ENCODE measurements at places on chromosomes 2 and 18.

DNA sequence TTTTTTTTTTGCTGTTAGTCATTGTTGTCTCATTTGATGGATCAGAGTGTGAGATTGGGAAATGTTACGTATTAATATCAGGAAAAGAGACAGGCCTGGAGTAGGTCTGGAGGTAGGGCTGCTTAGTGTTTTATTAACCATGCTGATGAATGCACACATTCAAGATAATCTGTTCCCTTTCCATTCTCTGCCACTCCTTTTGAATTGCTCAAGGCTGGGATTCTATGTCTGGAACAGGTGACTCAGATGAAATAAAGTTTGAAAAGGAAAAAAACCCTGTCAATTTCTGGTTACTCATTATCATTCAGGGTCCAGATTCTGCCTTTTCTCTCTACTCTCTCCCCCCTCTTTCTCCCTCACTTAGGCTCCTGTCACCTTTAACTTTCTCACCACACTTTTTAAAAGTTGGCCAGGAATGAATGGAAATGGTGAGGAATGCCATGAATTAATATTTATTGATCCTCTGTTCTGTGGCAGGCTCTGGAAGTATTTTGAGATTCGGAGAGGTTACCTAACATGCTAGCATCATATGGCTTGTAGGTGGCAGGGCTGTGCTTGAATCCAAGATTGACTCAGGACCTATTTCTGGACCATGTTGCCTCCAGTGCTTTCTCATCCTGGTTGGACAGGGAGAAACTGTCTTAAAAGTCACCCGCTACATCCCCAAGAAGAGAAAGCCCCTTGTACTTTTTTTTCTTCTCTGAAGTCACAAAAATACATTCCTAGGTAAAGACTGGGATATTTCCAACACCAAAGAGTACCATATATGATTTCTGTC lies 40.2 kb downstream of the MAP4K4 start:
- peak; percentile 91 for DNase-seq

GRCh38 chr2:68418855-68419254 lies 48.2 kb downstream of the FBXO48 start:
- DNase-seq = no peak

DNA sequence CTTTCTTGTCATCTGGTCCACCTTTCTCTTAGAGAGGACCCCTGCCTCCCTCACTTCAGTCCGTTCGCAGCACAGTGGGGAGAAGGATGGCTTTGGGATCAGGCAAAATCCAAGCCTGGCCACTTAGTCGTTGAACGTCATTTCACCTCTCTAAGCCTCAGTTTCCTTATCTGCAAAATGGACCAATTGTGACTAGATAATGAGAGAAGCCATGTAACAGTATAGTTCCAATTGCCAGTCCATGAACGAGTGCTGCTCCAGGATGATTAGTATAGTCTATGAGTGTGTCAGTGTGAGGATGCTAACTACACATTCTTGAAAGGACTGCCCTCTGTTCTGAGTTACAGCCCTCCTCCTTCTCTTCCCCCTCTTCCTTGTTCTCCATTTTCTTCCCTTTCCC lies 1.1 kb downstream of the INHA start:
- no peak for DNase-seq

GRCh38 chr2:231640641-231641111 lies 48.0 kb downstream of the TEX44 start:
- no peak for DNase-seq

DNA sequence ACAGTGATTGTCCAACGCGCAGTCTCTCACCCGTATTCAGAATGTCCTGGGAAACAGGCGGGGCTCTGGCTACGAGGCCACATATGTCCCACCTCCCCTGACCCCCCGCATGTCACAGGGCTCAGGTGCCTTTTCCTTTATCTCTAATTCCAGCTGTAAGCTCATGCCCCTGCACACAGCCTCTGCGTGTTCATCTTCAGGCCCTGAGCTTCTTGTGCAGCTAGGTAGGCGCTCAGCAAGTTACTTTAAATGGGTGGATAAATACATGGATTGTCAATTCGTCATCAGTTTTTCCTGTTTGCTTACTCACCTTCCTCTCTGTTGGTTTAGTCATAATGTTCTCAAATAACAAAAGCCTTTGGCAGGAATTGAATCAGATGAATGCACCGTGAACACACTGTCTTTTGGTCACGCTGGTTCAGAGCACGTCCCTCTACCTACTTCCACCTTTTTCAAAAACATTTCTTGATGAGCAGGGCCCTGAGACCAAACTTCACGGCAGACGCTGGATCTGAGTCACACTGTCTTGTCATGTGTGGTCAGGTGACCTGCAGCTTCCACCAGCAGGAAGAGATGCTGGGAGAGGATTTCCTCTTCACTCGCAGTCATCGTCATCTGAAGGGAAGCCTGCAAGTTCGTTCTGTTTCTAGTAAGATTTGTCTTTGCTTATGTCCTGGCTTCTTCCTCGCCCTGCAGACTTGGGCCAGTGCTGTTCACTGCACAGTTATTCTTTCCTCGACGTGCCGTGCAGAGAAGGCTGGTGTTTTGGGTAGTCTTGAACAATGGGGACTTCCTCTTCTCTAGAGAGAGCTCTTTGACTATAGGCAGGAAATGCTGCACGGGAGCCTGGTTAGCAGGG lies 138.1 kb downstream of the PTGR3 start:
- DNase-seq = peak; percentile 57

DNA sequence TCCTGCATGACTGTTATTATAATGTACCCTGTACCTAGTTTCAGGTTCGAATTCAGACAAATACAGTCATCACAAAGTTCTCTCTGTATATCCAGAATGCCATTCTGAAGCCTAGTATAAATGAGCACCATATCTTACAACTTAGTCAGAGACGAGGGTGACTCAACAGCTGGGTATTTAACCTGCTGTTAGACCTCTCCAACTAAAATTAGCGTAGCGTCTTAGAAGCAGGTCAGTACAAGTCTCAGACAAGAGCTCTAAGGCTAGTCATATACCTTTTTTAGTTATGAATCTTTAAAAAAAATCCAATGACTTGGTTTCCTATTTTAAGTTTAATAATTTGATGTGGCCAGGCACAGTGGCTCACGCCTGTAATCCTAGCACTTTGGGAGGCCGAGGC lies 74.1 kb downstream of the CABYR start:
- DNase-seq = peak; percentile 88

GRCh38 chr2:15667809-15668556 lies 76.3 kb downstream of the DDX1 start:
- no peak for DNase-seq

GRCh38 chr2:104896446-104896845 lies 42.5 kb downstream of the POU3F3 start:
- DNase-seq = no peak

GRCh38 chr18:26356045-26356785 lies 130.0 kb downstream of the TAF4B start:
- DNase-seq = no peak

DNA sequence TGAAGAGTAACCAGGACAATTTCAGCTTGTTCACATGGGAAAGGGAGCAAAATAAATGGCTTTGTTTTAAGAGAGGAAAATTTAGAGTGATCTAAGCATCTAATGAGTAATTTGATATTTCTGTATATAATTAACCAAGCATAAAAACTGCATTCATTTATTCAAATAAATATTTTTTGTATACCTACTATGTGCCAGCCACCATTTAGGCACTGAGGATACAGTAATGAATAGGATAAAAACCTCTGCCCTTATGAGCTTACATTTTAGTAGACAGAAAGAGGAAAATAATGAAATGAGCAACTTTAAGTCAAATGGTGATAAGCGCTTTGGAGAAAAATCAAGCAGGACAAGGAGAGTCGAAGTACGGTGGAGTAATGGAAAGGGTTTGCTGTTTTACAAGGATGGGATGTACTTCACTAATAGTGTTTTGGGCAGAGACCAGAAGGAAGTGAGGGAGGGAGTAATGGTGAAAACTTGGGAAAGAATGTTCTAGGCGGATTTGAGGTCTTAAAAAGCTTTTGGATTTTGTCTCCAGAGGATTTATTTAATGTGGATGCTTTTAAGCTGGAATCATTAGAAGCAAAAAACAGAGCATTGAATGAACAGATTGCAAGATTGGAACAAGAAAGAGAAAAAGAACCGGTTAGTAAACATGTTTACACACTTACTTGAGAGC lies 17.4 kb downstream of the NDC80 start:
- peak; percentile 32 for DNase-seq

DNA sequence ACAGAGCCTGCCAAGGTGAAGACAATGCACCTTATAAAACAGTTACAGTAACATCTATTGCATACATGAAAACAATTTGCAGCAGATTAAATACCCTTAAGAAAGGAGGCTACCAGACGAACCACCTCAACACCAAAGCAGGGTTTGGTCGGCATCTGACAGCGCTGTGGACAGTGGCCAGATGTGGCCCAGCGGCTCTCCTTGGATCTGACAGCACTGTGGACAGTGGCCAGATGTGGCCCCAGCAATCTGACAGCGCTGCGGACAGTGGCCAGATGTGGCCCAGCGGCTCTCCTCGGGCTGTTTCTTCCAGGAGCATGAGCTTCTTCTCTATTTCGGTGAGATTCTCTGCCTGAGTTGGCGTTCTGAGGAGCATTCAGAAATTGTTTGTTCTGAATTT lies 211.6 kb downstream of the ANKRD30B start:
- DNase-seq = no peak

DNA sequence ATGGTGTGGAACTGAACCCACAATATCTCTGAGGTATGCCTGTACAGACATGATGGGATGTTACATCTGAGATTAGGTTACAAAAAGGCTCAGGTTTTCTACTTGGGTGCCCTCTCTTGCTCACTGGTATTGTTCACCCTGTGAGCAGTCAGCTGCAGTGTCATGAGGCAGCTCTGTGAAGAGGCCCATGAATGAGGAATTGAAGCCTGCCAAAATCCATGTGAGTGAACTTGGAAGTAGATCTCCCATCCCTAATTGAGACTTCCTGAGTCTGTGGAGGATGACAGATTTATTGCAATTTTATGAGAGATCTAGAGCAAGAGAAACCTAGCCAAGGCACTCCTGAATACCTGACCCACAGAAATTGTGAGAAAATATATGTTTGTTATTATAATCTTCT lies 404.9 kb upstream of the ZEB2 start:
- no peak for DNase-seq

- DNase-seq = peak; percentile 14
These were observed 340.8 kb upstream of the SPHKAP start for GRCh38 chr2:228522276-228522675.

GRCh38 chr2:227025510-227025909 lies 138.5 kb downstream of the COL4A4 start:
- no peak for DNase-seq

GRCh38 chr2:15634846-15635490 lies 43.3 kb downstream of the DDX1 start:
- DNase-seq = no peak

DNA sequence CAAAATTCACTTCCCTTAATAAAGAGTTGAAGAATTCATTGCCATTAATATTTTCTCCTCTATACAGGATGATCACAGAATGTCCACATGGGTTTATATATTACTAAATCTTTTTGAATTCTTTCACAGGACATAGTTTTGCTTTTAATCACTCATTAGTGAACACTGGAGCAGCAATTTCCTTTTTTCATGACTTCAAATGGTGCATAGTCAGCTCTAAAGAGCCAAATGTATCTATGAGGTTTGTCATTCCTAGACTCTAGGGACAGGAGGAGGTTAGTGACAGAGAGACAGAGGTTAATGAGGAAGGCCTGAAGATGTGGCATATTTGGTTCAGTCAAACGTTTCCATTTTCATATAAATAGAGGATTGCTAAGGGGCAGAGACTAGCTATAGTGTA lies 111.8 kb downstream of the FSHR start:
- no peak for DNase-seq

DNA sequence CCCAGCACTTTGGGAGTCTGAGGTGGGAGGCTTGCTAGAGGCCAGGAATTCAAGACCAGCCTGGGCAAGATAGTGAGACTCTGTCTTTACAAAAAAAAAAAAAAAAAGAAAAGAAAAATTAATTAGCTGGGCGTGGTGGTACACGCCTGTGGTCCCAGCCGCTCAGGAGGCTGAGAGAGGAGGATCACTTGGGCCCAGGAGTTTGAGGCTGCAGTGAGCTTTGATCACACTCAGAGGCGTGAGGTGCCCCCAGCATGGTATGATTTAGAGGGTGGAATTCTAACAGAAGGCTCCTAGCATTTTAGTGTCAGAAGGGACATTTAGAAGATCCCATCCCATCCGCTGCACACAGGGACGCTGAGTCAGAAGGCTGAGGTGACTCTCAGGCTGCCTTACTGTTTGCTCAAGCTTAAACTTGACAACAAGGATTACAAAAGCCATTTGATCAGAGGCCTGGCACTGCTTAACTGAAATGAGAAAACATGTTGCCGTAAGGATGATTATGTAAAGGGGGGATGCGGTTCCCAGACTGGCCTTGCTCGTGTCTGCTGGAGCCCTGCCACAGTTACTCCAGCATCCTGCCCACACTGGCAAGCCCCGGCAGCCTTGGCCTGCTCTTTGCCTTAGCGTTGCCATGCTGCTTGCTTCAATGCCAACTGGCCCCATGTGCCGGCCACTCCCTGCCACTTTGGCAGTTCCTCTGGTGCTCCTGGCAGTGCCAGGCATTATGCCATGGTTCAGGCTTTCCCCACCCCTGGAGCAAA lies 45.6 kb upstream of the SLC1A4 start:
- peak; percentile 33 for DNase-seq

DNA sequence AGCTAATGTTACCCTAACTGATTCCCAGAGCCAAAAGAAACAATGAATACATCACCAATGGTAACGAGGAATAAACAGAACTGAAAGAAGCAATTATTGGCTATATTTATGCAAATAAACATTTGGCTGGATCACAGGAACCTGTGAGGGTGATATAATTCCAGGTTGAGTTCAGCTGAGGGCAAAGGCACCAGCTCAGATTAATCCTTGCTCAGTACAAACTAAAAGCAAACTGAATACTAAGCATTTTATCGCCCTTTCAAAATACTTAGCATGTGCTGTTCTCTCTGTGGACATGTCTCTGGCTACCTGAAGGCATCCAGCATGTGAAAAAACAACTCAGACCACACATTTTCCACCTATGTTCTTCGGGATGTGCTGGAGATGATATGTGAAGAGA lies 791.7 kb downstream of the METTL4 start:
- no peak for DNase-seq

GRCh38 chr18:23970161-23971096 lies 44.1 kb upstream of the TTC39C start:
- no peak for DNase-seq

- peak; percentile 63 for DNase-seq
These were observed 132.6 kb downstream of the MAP2 start for GRCh38 chr2:209556354-209556961.

- DNase-seq = no peak
These were observed 9.2 kb upstream of the KYNU start for GRCh38 chr2:142868229-142868762.

DNA sequence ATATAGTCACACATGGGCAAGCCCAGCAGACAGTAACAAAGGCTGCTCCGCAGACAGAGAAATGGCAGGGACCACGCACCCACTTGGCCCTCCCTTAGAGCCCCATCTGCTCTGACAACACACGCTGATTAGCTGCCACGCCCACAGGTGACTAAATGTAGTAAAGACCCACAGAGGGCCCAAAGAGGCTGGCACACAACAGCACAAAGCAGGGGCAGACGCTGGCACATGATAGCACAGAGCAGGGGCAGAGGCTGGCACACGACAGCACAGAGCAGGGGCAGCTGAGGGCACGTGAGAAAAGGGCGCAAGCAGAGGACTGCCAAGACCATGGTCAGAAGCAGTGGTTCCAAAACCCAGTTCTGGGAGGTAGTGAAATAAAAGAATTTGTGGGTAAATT lies 10.6 kb downstream of the AFG3L2 start:
- no peak for DNase-seq

Measured in amniotic epithelial cell (primary cell).